DMS79 (cell line): ENCODE measurements at places on chromosomes 11 and 22.

- DNase-seq, result no peak
Observed at GRCh38 chr22:50602338-50602700, 1.7 kb downstream of the MAPK8IP2 start.

DNA sequence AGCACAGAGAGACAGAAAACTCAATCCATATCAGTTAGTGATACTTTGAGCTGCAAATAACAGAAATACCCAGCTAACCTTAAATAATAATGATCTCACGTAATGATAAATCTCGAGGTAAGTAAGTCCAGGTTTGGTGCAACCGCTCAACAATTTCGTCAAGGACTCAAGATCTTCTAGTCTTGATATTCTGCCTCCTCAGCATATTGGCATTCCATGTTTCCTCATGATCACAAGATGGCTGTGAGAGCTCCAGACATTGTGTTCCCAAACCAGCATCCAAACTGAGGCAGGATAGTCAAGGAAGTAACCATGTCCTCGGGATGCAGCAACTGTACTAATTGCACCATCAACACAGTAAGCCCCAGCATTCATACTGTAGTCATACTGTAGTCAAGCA lies 7.5 kb upstream of the LARGE1 start:
- no peak for DNase-seq

GRCh38 chr11:114472661-114473060 lies 33.4 kb downstream of the REXO2 start:
- no peak for DNase-seq

- DNase-seq, result no peak
Observed at GRCh38 chr11:102367364-102367763, 20.4 kb downstream of the BIRC2 start.

- DNase-seq, result no peak
Observed at GRCh38 chr11:68115285-68115684, 5.9 kb downstream of the CHKA start.

DNA sequence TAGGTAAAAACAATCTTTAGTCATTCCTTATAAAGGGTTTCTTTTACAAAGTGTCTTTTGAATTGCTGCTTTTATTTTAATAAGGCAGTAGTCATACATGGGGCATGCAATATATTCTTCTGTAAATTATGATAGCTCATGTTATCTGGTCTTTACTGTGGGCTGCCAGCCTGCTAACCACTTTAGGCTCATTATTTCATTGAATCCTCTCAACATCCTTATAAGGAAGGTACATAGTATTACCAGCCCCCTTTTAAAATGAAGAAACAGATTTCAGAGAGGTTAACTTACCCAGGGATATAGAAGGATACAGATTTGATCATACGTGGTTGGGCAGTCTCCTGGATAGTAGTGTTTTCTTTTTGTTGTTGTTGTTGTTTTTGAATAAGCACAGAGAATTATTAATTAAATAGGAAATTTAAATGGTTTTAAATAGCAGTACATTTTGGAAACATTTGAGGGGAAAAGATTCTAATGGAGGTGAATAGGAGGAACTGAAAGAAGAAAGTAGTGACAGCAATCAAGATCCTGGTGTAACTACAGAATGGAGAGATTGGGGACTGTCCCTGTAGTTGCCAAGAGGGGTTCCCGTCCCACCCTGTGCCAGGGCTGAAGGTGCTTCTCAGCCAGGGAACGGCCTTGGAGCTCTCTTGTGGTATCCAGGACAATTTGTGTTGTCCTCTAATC lies 21.0 kb downstream of the SPECC1L start:
- no peak for DNase-seq

- DNase-seq, result no peak
Observed at GRCh38 chr11:57787920-57788702, 26.5 kb downstream of the CTNND1 start.

DNA sequence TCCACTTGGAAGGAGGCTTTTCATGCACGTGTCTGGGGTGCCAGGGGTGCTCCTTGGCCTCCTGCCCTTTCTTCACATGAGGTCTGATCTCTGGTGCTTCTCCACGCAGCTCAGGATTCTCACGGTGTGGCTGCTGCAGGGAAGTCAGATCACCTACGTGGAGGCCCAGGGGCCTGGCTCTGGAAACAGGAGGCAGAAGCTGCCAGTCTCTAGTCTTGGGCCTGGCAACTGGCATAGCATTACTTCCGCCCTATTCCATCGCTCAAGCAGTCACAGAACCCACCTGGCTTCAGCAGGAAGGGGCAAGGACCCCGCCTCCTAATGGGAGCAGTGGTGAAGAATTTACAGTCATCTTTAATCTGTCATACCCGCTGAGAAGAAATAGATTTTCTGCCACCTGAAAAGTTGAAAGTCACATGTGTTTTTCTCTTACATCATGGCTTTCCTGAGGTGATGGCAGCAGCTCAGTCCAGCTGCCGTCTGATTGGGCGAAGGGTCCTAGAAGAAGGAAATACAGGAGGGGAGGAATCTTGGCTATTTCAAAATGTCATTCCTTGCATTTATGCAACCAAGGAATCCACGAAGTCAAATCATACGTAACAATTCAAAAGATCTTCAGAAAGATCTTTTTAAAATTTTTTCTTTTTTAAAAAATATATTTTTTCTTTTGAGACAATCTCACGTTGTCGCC lies 50.1 kb upstream of the DKK3 start:
- no peak for DNase-seq

DNA sequence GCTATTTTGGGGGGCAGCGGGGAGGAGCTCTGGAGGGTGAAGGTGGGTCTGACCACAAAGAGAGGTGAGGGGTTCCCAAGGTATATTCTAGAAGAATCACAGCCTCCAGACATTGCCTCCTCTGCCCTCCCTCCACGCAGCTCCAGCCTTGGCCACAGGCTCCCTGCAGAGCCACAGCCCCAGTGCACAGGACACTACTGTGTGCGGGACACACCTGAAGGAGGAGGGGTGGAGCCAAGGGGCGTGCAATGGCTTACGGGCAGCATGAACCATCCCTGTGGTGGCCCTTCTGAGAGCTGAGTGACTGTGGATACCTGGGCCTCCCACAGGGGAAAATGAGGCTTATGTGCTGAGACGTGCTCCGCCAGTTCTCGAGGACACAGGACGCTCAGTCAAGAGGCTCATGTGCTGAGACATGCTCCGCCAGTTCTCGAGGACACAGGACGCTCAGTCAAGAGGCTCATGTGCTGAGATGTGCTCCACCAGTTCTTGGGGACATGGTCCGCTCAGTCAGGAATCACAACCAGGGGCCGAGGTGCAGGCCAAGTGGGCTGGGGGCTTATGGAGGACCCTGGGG lies 417.3 kb downstream of the SHANK2 start:
- DNase-seq, result peak; percentile 94

GRCh38 chr22:17047656-17048055 lies 37.1 kb upstream of the IL17RA start:
- no peak for DNase-seq

GRCh38 chr11:119229288-119229672 lies 23.1 kb downstream of the CBL start:
- DNase-seq, result no peak

DNA sequence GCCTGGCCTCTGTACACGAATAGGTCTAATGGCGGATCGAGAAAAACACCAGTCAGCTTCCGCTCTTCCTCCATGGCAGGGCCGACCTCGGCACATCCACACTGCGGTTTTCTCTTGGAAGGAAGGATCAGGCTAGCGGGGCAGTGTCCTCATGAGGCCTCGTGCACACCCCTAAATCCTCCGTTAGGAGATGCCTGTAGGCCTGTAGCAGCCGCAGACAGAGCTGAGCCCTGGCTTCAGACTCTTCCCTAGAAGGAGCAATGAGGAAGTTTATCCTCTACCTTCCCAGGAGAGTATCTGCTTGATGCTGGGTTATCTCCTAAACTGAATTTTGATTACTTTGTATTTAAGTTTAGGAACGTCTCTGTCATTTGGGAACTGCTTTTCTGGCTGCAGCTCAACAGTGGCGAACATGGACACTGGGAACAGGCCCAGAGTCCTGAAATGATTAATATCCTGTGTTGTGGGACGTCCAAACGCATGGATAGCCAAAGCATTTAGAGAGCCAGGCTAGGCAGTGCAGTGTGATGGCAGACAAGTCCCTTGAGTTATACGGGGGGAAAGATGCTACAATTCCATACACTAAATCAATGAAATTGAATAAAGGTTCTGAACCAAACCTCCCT lies 16.5 kb upstream of the BMAL1 start:
- DNase-seq, result no peak

- no peak for DNase-seq
Observed at GRCh38 chr22:42648368-42649245, 585 bp downstream of the CYB5R3 start.

- DNase-seq, result no peak
Observed at GRCh38 chr11:86069408-86070101, 671 bp upstream of the PICALM start.

DNA sequence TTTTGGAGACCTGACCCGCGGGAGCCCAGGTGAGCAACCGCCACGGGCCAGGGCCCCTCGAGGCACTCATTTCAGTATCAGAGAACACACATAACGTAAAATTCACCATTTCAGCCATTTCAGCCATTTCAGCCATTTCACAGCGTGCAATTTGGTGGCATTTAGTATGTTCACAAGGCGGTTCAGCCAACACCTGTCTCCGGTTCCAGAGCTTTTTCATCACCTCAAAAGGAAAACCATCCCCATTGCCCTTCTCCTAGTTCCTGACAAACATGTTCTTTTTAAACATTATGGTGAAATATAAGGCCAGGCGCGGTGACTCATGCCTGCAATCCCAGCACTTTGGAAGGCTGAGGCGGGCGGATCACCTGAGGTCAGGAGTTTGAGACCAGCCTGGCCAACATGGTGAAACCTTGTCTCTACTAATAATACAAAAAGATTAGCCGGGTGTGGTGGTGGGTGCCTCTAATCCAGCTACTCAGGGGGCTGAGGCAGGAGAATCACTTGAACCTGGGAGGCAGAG lies 119.3 kb downstream of the KCNQ1 start:
- no peak for DNase-seq

GRCh38 chr11:90855531-90855930 lies 632.7 kb upstream of the CHORDC1 start:
- DNase-seq, result no peak

GRCh38 chr11:121571506-121571905 lies 118.7 kb upstream of the SORL1-AS1 start:
- DNase-seq, result peak; percentile 89

DNA sequence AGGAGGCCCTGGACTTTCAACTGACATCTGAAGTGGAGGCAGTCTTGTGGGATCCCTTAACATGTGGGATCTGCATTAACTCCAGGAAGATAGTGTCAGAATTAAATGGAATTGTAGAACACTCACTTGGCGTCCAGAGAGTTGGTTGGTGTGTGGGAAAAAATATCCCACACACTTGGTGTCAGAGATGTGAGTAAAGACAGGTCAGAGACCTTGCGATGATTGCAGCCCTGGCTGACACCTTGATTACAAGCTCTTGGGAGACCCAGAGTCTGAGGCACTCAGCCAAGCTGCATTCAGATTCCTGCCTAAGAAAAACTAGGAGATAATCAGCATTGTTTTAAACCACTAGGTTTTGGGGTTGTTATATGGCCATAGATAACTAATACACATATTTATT lies 7.2 kb upstream of the TPCN2 start:
- no peak for DNase-seq

DNA sequence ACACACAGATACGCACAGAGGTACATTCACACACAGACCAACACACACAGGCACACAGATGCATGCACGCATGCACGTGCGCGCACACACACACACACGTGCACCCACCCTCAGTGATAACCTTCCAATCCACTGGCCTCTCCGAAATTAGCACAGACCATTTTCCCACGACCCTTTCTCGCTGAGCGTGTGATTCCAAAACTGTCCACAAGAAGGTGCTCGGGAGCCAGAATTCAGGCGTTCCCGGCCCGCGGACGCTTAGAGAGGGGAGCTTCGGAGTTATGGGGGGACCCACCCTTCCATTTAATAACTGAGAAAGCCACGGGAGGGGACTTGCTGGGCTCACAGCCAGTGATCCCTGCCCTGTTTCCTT lies 33.8 kb upstream of the SLC35C1 start:
- peak; percentile 23 for DNase-seq

GRCh38 chr11:120236169-120237107 lies 3.5 kb upstream of the POU2F3 start:
- DNase-seq, result no peak

DNA sequence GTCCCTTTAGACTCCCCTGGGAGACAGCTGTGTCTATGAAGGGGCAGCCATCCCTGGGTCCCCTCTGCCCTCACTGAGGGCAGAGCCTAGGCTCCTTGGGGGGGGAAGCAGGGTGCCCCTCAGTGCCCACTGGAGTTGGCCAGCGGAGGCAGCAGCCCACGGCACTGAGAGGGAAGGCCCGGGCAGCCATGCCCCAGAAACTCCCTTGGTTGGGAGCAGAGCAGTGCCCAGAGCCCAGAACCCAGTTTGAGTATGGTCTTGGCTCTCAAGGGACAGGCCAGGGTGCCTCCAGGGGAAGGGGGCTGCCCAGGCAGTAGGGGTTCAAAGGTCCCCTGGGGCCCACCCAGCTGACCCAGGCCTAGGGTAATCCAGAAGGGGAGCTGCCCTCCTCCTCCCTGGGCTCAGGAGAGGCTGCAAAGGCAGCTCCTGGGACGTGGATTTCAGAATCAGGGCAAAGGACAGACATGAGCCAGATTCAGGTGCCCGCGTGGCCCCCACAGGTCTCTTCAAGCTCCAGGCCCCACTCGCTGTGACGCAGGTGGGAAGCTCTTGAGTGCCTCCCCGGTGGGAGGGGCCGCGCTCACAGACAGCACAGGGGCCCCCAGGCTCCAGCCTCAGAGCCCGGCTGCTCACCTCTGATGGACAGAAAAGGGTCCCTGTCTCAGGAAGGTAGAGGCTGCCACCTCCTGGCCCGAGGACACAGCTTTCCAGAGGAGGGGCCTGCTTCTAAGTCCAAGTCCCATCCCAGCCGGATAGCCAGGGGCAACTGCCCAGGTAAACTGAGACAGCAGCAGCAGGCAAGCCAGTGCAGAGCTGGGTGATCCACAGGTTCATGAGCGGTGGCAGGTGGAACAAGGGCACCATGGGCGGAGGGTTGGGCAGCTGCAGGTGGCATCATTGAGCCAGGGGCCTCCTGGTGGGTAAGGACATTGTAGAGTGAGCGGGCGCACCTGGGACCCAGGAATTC lies 2.6 kb downstream of the C11orf21 start:
- DNase-seq, result no peak

DNA sequence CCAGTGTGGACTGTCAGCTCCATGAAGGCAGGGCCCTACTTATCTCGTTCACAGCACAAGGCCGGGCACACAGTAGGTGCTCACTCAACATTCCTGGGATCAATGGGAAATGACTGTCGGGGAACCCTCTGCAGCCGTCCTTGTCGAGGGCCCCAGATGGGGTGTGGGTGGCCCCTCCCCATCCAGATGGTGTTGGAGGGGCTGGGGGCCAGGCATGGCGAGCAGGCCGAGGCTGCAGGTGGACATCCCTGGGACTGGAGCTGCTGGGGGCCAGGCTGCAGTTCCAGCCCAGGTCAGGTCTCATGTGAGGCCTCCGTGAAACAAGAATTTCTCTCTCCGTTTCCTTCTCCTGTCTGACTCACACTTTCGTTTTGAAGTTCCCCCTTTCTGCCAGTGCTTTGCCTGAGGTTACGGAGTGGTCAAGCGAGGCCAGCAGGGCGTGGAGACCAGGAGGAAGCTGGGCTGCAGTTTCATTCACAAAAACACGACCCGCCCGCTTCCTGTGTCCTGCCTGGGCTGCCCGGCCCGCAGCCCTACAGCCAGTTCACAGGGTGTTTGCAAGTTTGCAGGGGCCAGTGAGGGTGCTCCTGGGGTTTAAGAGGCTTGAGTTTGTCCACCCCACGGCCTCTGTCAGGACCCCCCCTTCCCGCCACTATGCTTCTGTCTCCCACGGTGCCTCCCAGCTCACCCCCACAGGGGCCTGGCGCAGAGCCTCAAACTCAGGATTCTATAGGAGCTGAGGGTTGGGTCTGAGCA lies 4.5 kb downstream of the MYEOV start:
- DNase-seq, result no peak
